Activated T-cell treated with anti-CD3 and anti-CD28 coated beads, Interleukin-2, amount 50 U/mL, for 72 hours (primary cell): ENCODE measurements at places on chromosomes 12 and 14. TPM values are rescaled to one million over a fixed set of nuclear protein-coding genes. Genes with fewer than 3 reads are reported as not detected.

PTPN6 gene
- 238 TPM for total RNA-seq

MSI1 gene
- 5.6 TPM for total RNA-seq

POC1B gene
- total RNA-seq = 53.8 TPM

ERO1A gene
- 107 TPM for total RNA-seq

AKAP3 gene
- total RNA-seq = 5.4 TPM

JAG2 gene
- 3.1 TPM for total RNA-seq

CDK17 gene
- 61.9 TPM for total RNA-seq

OR6C2 gene
- total RNA-seq = not detected

B4GALNT3 gene
- total RNA-seq = 3.7 TPM

NRXN3 gene
- total RNA-seq = not detected

CRIP1 gene
- total RNA-seq = 174 TPM

B3GNT4 gene
- total RNA-seq = 0.55 TPM

OTUB2 gene
- total RNA-seq = 2.1 TPM

RPGRIP1 gene
- not detected for total RNA-seq

TAS2R10 gene
- 0.31 TPM for total RNA-seq

DLGAP5 gene
- total RNA-seq = 68.2 TPM

GPR135 gene
- total RNA-seq = 1.1 TPM

MYH6 gene
- 0.65 TPM for total RNA-seq

TMPRSS12 gene
- not detected for total RNA-seq
